ENCODE measurements at places on chromosomes 13 and 19.
A peak's percentile ranks its signal among the peaks of the same experiment; 100 is the strongest.

DNA sequence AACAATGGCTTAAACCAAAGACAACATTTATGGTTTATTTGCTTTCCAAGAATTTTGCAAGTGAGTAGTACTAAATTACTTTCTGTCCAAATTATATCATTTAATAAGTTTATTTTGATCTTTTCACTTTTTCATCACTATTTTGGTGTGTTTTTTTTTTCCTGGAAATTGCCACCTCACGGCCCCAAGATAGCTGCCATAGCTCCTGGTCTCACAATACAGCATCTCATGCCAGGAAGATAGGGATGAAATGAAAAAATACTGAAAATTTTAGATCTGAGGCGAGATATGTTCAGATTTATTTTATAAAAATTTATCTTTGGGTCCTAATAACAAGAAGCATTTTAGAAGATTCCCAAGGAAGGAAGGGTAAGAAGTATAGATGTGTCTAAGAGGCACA lies 6.9 kb upstream of the FPR3 start:
- no peak for DNase-seq

DNA sequence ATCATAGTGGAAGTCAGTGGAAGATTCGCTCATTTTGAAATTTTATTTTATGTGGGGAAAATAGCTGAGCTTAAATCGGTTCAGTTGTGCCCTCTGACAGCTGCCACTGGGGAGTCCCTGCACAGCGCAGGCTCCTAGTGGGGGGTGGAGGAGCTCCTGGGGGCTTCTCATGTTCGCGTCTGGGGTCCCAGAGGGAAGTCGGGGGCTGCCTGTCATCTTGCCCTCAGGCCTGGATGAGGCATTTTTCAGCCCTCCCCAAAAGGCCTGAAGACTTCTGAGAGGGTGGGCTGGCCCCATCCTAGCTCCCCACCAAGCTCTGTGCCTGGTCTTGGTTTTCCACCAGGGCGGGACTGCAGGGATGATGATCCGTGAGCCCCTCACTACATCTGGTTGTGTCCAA lies 82.1 kb downstream of the CHST8 start:
- DNase-seq = no peak

DNA sequence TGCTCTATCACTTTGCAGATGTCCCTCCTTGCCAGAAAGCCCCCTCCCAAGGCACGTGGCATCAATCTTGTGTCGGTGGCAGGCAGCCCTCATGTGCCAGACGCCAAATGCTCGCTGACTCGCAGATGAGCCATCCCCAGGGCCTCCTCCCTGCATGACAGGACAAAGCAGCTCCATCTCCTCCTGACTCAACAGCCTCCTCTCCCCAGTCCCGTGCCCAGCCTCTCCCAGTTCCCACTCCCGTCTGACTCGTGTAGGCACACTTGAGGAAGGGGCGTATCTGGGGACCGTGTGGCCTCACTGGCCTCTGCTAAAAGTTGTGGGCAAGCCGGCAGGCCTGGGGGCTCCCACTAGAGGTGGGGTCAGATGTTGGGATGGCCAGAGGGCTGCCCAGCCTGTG lies 133.6 kb downstream of the STK24 start:
- no peak for DNase-seq

DNA sequence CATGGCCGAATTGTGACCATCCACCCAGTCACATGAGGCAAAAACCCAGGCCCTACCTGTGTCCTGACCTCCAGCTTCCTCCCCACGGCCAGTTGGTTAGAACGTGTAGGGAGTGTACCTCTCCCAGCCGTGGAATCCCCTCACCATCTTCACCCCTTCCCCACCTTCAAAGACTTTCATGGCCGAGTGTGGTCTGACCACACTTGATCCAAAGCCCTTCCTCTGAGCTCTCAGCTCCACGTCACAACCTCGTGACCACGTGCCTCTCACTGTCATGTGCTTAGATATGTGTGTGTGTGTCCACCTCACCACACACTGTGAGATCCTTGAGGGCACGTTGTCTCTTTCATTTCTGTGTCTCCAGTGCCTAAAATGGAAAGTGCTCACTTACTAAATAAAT lies 48.6 kb upstream of the UBE2L5 start:
- DNase-seq = peak; percentile 73

- DNase-seq = peak; percentile 67
These were observed 8.2 kb downstream of the CAPN12 start for GRCh38 chr19:38736036-38736412.

DNA sequence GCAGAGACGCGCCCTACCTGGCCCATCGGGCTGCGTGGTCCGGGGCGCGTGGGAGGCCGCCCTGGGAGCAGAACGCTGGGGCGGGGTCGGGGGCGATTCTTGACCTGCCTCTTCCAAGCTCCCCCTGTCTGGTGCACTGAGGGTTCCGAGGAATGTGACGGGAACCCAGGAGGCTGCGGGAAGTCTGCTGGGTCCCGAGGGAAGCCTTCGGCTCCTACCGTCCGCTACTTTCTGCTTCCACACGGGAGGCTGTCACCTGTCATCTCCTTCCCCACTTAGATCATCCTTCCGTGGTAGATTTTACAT lies 781 bp upstream of the SPRYD7 start:
- DNase-seq = no peak

- no peak for DNase-seq
These were observed 156.1 kb downstream of the NUFIP1 start for GRCh38 chr13:44833139-44833538.

DNA sequence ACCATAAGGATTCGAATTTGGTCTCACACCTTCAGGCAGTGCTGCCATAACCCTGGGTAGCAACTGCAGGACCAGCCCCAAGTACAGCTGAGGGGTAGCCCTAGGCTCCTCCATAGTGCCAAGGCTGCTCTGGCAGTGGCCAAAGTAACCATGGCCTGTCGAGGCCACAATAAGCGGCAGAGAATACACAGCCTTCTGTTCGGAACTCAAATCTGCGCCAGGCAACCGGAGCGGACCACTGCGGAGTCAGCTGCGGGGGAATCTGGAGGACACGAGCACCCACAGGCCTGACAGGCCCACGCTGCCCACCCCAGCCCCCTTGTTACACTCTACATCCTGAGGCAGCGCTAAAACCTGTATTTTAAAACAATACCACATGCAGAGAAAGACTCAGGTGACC lies 48.7 kb downstream of the CCDC70 start:
- DNase-seq = no peak

DNA sequence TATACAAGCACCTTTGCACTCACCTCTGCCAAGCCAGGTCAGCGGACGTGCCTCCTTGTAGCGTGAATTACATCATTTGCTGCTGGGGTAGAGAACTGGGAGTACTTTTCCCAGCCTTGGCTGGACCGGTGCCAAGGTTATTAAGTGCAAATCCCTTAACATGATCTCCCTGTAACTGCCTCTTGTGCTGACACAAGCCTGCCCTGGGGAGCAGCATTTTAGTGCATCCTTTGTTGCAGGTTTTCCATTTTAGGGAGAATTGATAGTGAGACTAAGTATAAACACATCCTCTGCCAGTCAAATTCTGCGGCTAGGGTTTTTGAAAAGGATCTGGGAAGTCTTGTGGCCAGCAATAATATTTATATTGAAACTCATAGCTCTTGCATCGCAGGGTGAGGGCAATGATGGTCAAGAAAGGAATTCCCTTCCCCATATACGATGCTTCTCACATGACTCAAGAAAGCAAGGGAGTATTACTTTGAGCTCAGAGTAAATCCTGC lies 32.7 kb upstream of the DCLK1 start:
- DNase-seq = no peak

- DNase-seq = no peak
These were observed 76.7 kb downstream of the MBNL2 start for GRCh38 chr13:97298816-97299215.

- no peak for DNase-seq
These were observed 165.6 kb downstream of the DLEU7 start for GRCh38 chr13:50677687-50678463.

DNA sequence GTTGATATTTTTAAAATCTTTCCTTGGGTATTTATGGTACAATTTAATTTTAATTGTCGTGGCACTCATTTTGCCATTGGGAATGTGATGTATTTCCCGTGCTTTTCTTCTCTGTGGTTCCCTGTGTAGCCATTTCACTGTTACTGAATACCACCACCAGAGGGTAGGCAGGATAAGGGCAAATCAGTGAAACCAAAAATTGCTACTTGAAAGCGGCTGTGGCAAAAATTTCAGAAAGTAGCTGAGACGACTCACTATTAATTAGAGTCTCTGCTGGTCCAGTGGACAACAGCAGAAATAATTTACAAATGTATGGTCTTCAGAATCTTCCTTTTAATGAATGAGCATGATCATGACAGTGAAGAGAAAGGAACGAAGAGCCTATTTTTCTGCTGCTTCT lies 34.4 kb upstream of the MIR17HG start:
- no peak for DNase-seq

DNA sequence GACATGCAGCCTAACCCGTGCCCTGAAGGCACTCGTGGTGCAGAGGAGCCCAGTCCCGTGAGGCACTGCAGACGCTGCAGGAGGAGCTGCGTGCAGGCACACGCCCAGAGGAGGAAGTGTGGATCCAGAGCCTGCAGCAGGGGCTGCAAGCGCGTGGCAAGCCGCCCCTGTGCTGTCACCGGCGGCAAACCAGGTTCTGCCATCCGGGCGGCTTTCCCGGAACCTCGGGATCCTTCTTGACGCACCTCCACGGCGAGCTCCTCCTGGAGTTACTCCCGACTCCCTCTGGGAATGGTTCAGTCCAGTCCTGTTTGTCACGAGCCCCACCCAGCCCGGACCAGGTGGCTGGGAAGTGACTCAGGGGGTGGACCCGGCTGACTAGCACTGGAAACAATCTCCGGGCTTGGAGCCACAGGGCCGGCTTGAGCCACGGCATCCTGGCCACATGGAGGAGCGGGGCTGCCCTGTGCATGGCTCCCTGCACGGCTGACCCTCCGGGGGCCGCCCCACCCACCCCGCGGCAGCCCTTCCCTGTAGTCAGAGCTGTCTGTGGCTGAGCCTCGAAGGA lies 10.2 kb downstream of the DPP9 start:
- DNase-seq = no peak

DNA sequence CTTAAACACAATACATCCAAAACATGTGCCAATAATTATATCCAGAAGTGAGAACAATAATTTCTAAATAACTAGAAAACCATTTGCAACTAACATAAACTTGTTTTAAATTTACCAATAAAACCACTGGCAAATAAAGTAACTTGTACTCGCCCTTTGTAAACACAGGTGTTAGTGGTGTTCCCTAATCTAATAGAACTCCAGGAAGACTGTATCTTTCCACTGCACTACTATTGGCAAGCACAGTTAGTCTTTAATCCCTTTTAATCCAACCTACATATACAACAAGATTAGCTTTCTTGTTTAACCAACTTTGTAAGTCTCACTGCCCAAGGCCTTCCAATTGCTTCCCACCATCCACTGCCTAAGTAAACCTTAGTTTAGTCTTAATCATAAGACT lies 79.5 kb downstream of the PCDH9 start:
- no peak for DNase-seq

DNA sequence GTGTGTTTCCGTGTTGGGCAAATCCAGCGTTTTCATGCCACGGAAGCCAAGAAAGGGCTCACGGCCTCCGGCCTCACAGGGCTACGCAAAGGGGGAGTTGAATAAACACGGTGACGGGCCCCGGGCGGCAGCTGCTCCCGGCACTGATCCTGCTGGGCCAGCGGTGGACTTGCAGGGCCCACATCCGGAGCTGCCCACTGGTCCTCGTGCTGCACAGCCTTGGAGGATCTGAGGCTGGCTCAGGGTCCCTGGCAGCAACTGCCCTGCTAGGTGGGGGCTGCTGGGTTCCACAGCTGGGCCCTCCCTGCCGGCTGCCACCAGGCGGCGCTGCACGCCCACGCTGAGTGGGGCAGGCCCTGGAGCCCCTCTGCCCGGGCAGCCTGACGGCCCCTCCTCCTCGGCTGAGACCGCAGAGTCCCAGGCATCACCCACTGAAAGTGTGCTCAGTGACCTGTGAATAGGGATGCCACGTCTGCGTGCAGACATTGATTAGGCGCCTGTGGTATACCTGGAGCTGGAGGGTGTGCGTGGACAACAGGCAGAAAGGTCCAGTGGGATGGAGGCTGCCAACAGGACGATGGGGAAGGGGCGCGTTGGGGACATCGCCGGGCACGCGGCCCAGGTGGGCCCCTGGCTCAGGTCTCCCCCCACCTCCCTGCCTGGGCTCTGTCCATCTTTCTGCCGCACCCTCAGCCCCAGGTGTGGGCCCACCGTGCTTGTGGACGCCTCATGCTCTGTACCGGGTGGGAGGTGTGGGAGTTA lies 5.3 kb upstream of the HCN2 start:
- peak; percentile 63 for DNase-seq

GRCh38 chr19:47068876-47069406 lies 20.5 kb upstream of the TMEM160 start:
- DNase-seq = no peak

DNA sequence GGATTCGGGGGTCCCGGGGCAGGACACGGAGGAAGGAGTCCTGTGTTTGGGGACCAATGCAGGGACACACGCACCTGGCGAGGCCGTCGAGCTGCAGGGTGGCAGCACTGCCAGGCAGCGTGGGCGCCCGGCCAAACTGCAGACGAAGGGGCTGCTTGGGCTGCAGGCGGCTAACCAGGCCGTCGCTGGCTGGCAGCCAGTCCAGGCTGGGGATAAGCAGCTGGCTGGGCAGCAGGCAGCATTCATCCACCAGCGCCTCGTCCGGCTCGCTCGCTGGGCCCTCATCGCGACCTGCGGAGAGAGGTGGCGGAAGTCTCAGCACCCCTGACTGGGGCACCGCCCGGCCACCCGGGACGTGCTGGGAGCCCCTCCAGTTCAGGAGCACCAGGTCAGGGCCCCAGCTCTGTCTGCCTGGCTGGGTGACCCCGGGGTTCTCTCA lies 11.5 kb downstream of the CFD start:
- DNase-seq = no peak

GRCh38 chr19:50764409-50764808 lies 5.9 kb upstream of the GPR32 start:
- no peak for DNase-seq

GRCh38 chr13:97492684-97493371 lies 58.9 kb downstream of the RAP2A start:
- DNase-seq = no peak

- DNase-seq = no peak
These were observed 2.1 kb downstream of the C19orf12 start for GRCh38 chr19:29712744-29713516.

GRCh38 chr19:47428177-47428894 lies 9.0 kb upstream of the MEIS3 start:
- DNase-seq = peak; percentile 91

- DNase-seq = no peak
These were observed 107.2 kb downstream of the RAB20 start for GRCh38 chr13:110454227-110454859.

DNA sequence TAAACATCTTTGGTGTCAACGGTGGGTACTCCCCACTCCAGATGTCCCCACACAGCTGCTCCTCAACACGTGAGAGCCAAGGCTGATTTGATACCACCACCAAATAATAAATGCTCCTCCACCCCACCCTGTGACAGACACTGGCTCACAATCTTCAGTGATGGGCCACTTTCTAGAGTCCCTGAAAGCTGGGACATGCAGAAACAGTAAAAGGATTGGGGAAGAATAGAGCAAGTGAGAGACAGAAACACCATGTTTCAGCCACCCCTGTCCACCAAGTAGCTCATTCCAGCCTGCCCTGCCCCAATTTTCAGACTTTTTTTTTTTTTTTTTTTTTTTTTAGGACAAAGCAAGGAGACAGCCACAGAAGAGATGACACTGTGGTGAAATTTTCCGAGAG lies 1.6 kb downstream of the SLC46A3 start:
- DNase-seq = no peak

All from CD4-positive, alpha-beta T cell treated with Interleukin-15 for 1 hour (primary cell).